Activated CD8-positive, alpha-beta T cell treated with anti-CD3 and anti-CD28 coated beads, Interleukin-2, amount 10 ng/mL, durations not matched to agents 7 days and 5 days (primary cell): ENCODE measurements at places on chromosomes 2 and 18. TPM values are rescaled to one million over a fixed set of nuclear protein-coding genes. Genes with fewer than 3 reads are reported as not detected.

The IL37 gene
- not detected for total RNA-seq

The WNT10A gene
- not detected for total RNA-seq

The RNF25 gene
- total RNA-seq, result 25.8 TPM

The EPB41L3 gene
- 0.10 TPM for total RNA-seq

The G6PC2 gene
- not detected for total RNA-seq

GRCh38 chr2:225072444-225072843, 30.2 kb upstream of the DOCK10 start:
- no peak for DNase-seq

DNA sequence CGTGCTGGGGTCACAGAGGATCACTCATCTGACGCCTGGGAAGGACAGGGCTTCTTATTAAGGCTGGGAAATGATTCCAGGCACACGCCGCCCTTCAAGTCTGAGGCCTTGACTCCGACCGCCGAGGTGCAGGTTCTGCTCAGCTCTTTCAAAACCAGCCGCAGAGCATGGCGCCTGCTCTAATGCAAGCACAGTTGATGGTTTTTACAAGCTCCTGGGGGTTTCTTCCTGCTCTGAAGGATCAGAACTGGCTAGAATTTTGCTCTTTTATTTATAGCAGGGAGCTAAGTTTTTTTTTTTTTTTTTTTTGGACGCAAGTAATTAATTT, 32.0 kb downstream of the CDCA7 start:
- no peak for DNase-seq

DNA sequence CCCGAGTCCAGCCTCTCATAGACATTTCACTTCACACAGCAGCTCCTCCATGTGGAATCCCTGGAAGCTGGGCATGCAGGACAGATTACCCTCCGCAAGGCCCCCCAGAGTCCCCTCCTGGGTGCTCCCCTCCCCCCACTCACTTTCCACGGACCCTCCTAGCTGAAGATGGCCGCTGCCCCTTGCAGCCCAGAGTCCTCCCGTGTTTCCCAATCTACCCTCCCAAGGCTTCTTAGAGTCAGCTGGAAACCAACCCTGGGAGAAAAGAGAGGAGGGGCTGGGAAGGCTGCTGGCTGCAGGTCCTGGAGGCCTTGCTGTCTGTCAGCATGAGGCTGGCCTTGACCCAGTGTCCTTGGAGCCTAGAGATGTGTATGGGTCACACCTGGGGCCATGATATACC, 49.0 kb upstream of the HAAO start:
- no peak for DNase-seq

GRCh38 chr18:22175346-22175745, 6.0 kb downstream of the GATA6 start:
- no peak for DNase-seq

DNA sequence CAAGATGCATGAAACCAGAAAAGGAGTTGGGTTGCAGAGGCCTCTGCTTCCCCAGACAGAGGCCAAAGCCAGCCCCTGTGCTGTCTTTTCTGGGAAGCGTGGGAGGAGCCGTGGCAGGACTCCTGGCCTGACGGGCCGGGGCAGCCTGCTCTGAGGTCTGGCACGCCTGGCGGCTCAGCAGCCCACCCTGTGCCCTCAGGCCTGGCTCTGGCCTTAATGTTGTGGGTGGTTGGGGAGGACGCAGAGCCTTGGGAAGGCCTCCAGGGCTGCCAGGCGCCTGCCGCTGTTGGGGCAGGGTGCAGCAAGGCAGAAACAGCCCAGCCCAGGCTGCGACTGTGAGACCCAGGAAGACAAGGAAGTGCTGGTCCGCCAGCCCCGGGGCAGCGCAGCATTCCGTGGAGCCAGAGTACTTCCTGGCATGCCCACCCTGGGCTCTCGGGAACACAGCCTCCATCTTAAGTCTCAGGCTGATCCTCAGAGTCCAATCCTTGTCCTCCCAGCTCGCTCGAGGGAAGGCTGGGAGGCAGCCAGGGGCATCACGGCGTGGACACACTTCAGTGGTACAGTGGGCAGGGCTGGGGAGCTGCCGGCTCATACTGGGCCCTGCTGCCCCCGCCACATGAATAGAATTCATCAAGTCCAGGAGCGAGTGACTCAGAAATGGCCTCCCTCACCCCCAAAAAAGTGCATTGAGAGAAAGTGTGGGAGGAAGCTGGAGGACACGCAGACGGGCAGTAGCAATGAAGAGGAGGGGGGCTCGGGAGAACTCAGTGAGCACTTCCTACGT, 72.6 kb downstream of the EMX1 start:
- DNase-seq, result no peak

- DNase-seq, result no peak
Observed at GRCh38 chr18:2114765-2115164, 456.5 kb downstream of the METTL4 start.

GRCh38 chr2:18412980-18413675, 147.3 kb downstream of the RDH14 start:
- no peak for DNase-seq

GRCh38 chr2:67631483-67631882, 234.3 kb downstream of the ETAA1 start:
- no peak for DNase-seq

- no peak for DNase-seq
Observed at GRCh38 chr2:238949710-238950345, 101.9 kb downstream of the TWIST2 start.

GRCh38 chr2:160301420-160301819, 101.3 kb upstream of the ITGB6 start:
- no peak for DNase-seq
